Prostate gland (tissue), 2 donors: ENCODE measurements at places on chromosomes 5 and 9. TPM values are rescaled to one million over a fixed set of nuclear protein-coding genes. Genes with fewer than 3 reads are reported as not detected.

The TLX3 gene
- not detected for total RNA-seq

The CTNNAL1 gene
- total RNA-seq: 74.6 TPM

The FLT4 gene
- total RNA-seq: 20.6 TPM

DNA sequence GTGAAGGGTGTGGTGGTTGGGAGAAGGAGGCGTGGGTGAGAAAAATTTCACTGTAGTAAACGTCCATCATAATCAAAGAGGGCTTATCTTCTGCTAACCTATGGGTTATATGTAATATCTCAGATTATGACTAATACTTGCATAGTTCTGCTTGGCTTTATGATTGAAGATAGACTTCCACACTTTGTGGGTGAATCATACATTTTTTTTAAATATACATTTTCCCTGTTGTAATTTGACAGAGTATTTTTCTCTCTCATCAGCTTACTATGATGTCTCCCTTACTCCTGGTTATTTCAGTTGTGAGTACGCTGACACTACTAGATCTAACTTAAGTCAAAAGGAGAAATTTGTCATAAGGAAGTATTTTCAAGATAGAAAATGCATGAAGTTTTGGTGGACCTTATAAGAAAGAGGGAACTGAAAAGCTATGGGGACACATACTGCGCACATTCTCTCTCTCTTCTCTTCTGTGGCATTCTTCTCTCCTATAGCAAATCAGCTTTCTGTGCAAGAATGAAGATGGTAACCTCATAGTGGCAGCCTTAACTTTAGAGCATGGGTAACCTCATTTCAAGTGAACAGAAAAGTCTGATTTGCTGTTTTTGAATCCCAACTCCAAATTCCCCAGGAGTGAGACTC lies 4.9 kb upstream of the JAK2 start:
- H3K27me3 ChIP-seq: no peaks in the 10 kb centered on the region
- DNase-seq: no peak
- no peaks in the 10 kb centered on the region for H3K36me3 ChIP-seq
- no peak overlapping the region for H3K4me3 ChIP-seq

GRCh38 chr5:66742083-66742895 lies 146.1 kb downstream of the MAST4 start:
- peak; percentile 36 for DNase-seq
- H3K36me3 ChIP-seq: no peaks in the 10 kb centered on the region
- H3K27me3 ChIP-seq: no peaks in the 10 kb centered on the region
- peak overlapping the region; percentile 34 for H3K27ac ChIP-seq
- peaks cover 12% of the 10 kb centered on the region for H3K4me1 ChIP-seq

DNA sequence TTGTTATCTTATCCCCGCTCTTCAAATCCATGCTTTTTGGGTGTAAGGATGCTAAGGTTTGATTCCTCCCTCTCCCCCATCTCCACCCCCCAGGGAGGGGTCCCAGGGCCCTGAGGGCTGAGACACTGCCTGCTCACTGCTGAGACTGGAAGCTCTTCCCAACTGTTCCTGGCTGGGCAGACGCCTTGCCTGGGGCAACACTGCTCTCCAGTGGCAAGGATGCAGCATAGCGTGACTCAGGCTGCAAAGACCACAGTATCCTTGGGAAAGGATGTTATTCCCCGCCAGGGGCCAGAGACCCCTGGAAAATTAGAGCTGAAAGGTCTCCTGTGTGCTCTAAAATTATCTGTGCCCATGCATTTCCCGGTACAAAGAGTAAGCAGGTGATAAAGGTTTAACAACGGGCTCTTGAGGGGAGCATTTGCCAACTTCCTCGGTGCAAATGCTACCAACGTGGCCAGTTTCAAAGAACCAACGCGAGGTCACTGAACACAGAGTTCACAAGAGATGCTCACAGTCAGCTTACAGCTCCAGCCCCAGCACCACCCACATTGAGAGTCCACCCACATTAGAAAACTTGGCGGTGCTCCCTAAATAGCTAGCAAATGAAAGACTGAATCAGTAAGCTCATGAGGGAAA lies 271.9 kb downstream of the NSG2 start:
- H3K36me3 ChIP-seq: no peaks in the 10 kb centered on the region
- no peak overlapping the region for H3K4me3 ChIP-seq
- no peaks in the 10 kb centered on the region for H3K4me1 ChIP-seq
- no peak overlapping the region for H3K27ac ChIP-seq
- peaks cover 2% of the 10 kb centered on the region for H3K27me3 ChIP-seq

- DNase-seq: peak; percentile 75
- no peaks in the 10 kb centered on the region for H3K36me3 ChIP-seq
- no peaks in the 10 kb centered on the region for H3K4me1 ChIP-seq
Observed at GRCh38 chr5:151619812-151620460, 28.8 kb upstream of the FAT2 start.

GRCh38 chr5:29897916-29898315 lies 1295.6 kb upstream of the CDH6 start:
- H3K27me3 ChIP-seq: no peaks in the 10 kb centered on the region
- no peak for DNase-seq
- no peaks in the 10 kb centered on the region for H3K4me1 ChIP-seq
- H3K4me3 ChIP-seq: no peak overlapping the region

GRCh38 chr9:128321343-128321742 lies 904 bp downstream of the TRUB2 start:
- peaks cover 10% of the 10 kb centered on the region for H3K4me1 ChIP-seq
- DNase-seq: no peak
- H3K4me3 ChIP-seq: peak overlapping the region; percentile 86
- H3K27ac ChIP-seq: no peak overlapping the region
- no peaks in the 10 kb centered on the region for H3K27me3 ChIP-seq
- H3K36me3 ChIP-seq: peaks cover 6% of the 10 kb centered on the region

- H3K36me3 ChIP-seq: no peaks in the 10 kb centered on the region
- no peak overlapping the region for H3K4me3 ChIP-seq
- no peak overlapping the region for H3K27ac ChIP-seq
- no peaks in the 10 kb centered on the region for H3K4me1 ChIP-seq
Observed at GRCh38 chr9:82234160-82234943, 245.8 kb downstream of the SPATA31D1 start.

GRCh38 chr9:115012486-115012885 lies 82.1 kb upstream of the TNFSF8 start:
- no peak overlapping the region for H3K4me3 ChIP-seq
- DNase-seq: no peak
- H3K27ac ChIP-seq: no peak overlapping the region
- H3K27me3 ChIP-seq: no peaks in the 10 kb centered on the region

DNA sequence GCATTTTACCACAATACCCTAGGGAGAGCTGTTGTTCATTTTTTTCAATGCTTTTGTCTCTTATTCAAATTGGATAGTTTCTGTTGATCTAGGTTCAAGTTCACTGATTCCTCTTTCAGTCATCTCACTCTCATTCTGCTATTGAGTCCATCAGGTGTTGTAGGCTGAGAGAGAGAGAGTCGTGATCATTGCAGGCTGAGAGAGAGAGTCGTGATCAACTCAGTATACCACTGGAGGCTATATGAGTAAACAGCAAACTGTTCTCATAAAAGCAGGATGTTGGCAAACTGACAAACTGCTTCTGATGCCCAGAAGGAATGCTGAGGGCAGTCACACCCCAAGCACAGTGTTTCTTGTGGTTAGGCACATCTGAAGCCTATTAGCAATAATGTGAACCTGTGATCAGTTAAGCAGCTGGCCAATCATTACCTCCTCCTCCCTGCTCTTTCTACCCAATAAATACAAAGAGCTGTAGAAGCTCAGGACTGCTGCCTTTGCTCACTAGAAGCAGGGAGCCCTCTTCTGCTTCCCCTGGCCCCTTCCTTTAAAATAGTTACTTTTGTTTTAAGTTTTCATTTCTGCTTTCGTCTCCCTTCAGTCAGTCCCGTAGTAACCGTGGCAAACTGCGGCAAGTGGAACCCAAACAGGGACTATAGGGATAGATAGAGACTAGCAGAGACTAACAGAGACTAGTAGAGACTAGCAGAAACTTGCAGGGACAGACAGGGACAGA lies 476.1 kb upstream of the ACO1 start:
- no peaks in the 10 kb centered on the region for H3K27me3 ChIP-seq
- H3K36me3 ChIP-seq: no peaks in the 10 kb centered on the region
- no peak overlapping the region for H3K27ac ChIP-seq
- H3K4me3 ChIP-seq: no peak overlapping the region

GRCh38 chr9:120985819-120986222 lies 59.2 kb upstream of the TRAF1 start:
- peak; percentile 58 for DNase-seq
- no peak overlapping the region for H3K4me3 ChIP-seq
- H3K27me3 ChIP-seq: no peaks in the 10 kb centered on the region
- no peak overlapping the region for H3K27ac ChIP-seq
- peaks cover 5% of the 10 kb centered on the region for H3K4me1 ChIP-seq

DNA sequence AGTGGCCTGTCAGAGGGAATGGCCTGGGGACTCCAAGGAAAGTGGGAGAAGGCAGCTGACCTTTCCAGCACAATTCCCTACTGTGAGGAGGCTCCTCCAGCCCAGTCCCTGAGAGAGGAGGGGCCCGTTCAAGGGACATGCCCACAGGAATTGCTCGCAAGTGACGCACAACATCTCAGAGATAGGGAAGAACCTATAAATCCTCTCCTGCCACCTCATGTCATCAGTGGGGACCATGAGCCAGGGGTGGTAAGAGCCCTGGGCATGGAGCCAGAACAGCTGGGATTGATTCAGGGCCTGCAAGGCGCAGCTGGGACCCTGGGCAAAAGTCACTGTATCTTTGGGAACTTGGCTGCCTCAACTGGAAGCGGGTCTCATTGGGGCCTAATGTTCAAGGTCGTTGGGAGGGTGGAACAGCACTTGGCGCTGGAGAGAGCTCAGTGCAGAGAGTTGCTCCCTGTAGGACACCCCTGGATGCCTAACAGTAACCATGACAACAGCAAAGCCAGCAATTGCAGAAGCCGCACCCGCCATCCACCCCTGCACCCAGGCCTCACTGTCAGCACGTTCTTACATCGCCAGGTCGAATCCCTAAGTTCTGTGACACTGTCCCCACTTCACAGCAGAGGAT lies 41.3 kb upstream of the ORM1 start:
- no peak overlapping the region for H3K27ac ChIP-seq
- H3K4me1 ChIP-seq: no peaks in the 10 kb centered on the region
- no peaks in the 10 kb centered on the region for H3K36me3 ChIP-seq
- no peaks in the 10 kb centered on the region for H3K27me3 ChIP-seq

DNA sequence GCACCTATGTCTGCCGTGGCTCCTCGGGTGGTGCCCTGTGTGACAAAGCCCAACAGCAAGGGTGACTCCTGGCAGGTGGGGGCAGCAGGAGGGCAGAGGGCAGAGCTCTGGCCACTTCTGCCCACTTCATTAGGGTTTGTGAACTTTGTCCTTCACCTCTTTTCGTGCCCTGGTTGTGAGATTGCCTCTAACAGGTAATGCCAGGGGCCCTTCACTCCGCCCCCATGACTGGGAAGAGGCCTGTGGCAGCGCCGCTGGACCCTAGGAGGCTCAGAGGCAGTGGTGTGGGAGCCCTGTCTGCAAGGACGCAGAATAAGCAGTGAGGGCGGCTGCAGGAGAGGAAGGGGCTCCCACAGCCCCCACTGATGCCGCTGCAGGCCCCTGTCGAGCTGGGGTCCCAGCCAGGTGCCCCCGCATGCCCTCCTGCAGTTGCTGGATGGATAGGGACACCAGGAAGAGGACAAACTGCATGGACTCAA lies 108.7 kb upstream of the LMX1B start:
- no peaks in the 10 kb centered on the region for H3K36me3 ChIP-seq
- H3K27me3 ChIP-seq: no peaks in the 10 kb centered on the region
- no peak overlapping the region for H3K4me3 ChIP-seq
- H3K4me1 ChIP-seq: no peaks in the 10 kb centered on the region
- DNase-seq: no peak

GRCh38 chr5:180486636-180487149 lies 7.5 kb upstream of the CNOT6 start:
- no peaks in the 10 kb centered on the region for H3K4me1 ChIP-seq
- no peak overlapping the region for H3K4me3 ChIP-seq
- DNase-seq: no peak
- H3K36me3 ChIP-seq: no peaks in the 10 kb centered on the region
- H3K27me3 ChIP-seq: no peaks in the 10 kb centered on the region

DNA sequence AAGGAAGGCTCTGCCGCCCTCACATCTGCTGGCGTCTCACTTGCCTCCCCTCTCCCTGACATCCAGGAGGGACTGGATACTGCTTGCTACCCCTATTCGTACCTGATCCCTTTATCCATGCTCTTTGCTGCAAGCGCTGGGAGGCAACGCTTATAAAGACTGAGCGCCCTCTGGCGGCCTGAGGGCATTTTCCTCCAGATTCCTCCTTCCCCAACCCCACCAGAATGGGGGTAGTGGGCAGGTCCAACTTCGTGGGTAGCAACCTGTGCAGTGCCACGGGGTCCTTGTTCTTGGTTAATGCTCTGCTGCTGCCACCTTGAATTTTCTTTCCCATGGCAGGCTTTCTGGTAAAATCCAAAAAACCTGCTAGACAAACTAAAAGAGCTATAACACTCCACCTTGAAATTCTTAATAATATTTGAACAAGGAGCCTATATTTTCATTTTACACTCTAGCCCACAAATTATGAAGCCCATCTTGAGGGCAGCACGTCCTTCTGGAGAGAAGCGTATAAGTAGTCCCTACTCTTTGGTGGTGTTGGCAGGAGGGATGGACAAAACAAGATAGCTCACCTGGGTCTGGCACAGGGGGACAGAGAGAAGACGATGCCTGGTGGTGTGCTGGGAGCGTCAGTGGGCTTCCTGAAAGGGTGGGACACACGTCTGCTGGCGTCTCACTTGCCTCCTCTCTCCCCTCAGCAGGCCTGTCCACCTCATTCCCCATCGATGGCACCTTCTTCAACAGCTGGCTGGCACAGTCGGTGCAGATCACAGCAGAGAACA lies 52.5 kb downstream of the JADE2 start:
- no peak overlapping the region for H3K27ac ChIP-seq
- H3K27me3 ChIP-seq: no peaks in the 10 kb centered on the region
- peaks cover 38% of the 10 kb centered on the region for H3K36me3 ChIP-seq
- no peak overlapping the region for H3K4me3 ChIP-seq
- DNase-seq: peak; percentile 78
- no peaks in the 10 kb centered on the region for H3K4me1 ChIP-seq

- peaks cover 16% of the 10 kb centered on the region for H3K27me3 ChIP-seq
- peak; percentile 32 for DNase-seq
- peak overlapping the region; percentile 74 for H3K27ac ChIP-seq
- H3K36me3 ChIP-seq: no peaks in the 10 kb centered on the region
Observed at GRCh38 chr5:135032999-135033861, 798 bp downstream of the PITX1 start.

GRCh38 chr5:120794121-120794520 lies 330.0 kb downstream of the PRR16 start:
- no peaks in the 10 kb centered on the region for H3K27me3 ChIP-seq
- no peak overlapping the region for H3K4me3 ChIP-seq
- no peak for DNase-seq
- H3K4me1 ChIP-seq: no peaks in the 10 kb centered on the region
- H3K36me3 ChIP-seq: no peaks in the 10 kb centered on the region
